Activated T-helper 2 cell treated with anti-CD3 and anti-CD28 coated beads, Interferon-gamma antibody, Interleukin-2, Interleukin-4, amounts not matched to agents 10 μg/mL and 5 μg/mL and 100 μg/mL, durations not matched to agents 14 hours and 24 hours and 36 hours (primary cell): ENCODE measurements at places on chromosomes 11 and 22. TPM values are rescaled to one million over a fixed set of nuclear protein-coding genes. Genes with fewer than 3 reads are reported as not detected.

The CCDC188 gene
- total RNA-seq = 0.11 TPM in 1 of 2 replicates, not detected in the other

DNA sequence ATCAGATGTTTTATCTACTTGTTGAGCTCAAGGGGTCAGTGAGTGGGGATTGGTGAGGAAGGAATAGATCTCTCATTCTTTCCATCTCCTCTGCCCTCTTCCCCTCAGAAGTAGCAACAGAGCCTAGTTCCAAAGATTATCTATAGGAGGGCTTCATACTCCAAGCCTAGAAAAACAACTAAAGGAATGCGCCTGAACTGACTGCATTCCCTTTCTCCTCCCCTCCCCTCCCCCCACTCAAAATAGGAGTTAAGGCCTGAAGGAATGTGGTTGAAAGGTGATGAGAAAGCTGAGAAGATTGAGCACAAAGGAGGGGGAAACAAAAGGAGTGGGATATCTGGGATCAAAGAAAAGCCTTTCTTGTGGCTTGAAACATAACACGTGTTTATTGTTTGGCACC is 10.5 kb downstream of the EMSY start:
- no peak for DNase-seq

The OR2AG2 gene
- 0.34 and 0.60 TPM in 2 replicates for total RNA-seq

- no peak for DNase-seq
Measured at GRCh38 chr11:78000193-78000592, 5.7 kb upstream of the INTS4 start.

DNA sequence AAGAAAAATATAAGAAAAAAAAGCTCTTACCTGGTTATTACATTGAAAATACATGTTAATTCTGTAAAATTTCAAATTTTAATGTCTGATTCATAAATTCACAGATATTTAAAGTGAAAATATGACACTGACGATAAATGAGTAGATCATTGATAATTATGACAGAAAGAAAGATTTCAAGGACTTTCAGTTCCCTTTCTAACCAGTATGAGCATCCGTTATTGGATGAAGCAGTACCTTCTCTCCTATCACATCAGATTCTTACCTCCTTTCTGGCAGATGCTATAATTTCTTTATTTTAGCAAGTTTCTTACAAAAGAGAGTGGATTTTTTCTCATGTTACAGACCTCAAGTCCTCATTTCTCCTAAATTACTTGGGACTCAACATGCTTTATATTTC is 847.3 kb downstream of the JRKL start:
- DNase-seq = no peak

- no peak for DNase-seq
Measured at GRCh38 chr11:78038697-78039313, 15.7 kb upstream of the KCTD14 start.

GRCh38 chr11:58097437-58097836 is 27.9 kb downstream of the OR9I1 start:
- no peak for DNase-seq
